ENCODE measurements at places on chromosomes 5 and 9.

DNA sequence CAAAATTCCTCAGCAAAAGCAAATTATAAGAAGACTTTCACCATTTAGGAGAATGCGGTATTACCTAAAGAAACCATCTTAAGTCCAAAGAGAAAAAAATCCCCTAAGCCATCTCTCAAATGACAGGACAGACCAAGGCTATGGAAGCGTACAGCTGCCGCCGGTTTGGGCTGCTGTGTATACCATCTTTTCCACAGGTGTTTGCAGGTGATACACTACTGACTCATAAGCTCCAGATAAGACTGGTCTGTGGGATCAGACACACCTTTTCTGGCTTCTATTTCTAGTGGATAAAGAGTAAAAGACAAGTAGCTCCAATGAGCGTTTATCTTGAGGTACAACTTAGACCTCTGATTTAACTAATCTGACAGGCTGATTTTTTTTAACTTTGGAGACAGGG, 7.7 kb downstream of the CDKN2AIPNL start:
- no peak for DNase-seq

GRCh38 chr5:167358868-167359492, 932.5 kb upstream of the WWC1 start:
- DNase-seq = no peak

DNA sequence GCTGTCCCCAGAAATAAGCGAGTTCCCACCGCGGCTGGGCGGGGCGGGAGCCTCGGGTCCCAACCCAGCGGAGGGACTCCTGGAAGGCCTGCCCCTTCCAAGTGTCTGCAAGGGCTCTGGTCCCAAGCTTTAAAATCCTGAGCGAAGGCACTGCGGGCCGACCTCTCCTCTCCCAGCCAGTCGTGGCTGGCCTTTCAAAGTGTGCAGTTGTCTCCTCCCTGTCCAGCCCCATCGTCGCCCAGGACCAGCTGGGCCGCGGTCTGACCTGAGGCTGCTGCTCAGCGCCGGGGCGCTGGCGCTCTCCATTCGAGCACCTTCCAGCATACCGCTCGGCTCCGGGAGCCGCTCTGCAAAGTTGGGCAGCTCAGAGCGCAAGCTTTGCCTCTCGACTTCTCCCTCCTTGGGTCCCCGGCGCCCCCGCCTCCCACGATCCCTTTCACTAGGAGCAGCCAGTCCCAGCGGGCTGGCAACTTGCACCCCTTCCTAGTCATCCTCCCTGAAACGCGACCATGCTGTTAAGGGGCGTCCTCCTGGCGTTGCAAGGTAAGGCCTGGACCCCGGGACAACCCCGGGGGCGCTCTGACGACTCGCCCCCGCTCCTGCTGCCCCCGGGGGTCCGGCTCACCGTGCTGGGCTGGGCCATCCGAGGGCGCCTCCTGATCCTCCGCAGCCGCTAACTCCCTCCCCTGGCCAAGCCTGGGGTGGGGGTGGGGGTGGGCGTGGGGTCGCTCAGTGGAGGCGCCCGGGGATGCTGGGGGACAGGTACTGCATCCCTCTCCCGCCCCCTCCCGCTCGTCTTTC, at the start of gene MAMDC2:
Gene MAMDC2, plus strand, starts transcription at position 160 of the 801 bp plus-strand sequence. Its CDS starts 350 bp downstream, at position 510.
- DNase-seq = no peak

- DNase-seq = no peak
Measured at GRCh38 chr5:83418356-83419321, 52.9 kb upstream of the VCAN start.

GRCh38 chr5:77170-77501, 14.8 kb upstream of the PLEKHG4B start:
- no peak for DNase-seq

- DNase-seq = peak; percentile 53
Measured at GRCh38 chr5:134227259-134227658, 1.4 kb upstream of the PPP2CA start.

DNA sequence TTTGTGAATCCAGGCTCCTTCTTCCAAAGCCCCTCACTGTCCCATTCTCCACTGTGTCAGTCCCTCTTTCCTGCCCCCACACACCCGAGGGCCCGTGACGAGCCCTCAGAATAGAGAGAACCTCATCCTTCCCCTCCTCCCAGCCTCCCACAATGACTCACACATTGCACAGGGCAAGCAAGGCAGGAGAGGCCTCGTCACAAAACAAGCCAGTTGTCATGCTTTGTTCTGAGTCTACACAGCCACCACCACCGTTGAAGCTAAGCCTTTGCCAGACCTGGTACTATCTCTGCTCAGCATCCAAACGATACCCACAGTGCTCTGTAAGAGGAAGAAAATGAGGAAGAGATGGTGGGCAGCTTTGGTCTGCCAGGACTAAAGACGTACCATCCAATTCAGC, 142.2 kb upstream of the ZNF366 start:
- DNase-seq = no peak

- DNase-seq = no peak
Measured at GRCh38 chr5:177409043-177409801, at the start of gene F12. TSS of gene F12 (minus strand) at chr5:177409564. CDS start at chr5:177409527, 37 bp downstream.

GRCh38 chr5:154577416-154577815, 99.4 kb upstream of the HAND1 start:
- no peak for DNase-seq

- DNase-seq = no peak
Measured at GRCh38 chr5:6302684-6303083, 75.7 kb downstream of the MED10 start.

GRCh38 chr9:125521462-125522327, 185.3 kb downstream of the MAPKAP1 start:
- DNase-seq = no peak

DNA sequence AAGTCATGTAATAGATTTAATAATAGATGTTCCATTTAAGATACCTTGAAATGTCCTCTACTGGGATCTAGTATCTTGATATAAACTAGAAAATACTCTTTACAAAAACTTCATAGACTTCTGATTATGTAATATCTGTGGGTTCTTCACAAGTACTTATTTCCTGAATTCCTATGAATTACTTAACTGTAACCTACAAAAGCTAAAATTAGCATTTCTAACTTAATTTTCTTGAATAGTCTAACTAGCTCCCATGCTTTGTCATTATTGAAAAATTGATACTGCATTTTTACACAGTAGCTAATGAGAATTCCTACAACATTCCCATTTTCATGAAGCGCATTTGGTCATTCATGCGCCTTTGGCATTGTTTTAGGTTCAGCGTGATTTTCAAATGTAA, 1828.2 kb downstream of the MAT2B start:
- no peak for DNase-seq

DNA sequence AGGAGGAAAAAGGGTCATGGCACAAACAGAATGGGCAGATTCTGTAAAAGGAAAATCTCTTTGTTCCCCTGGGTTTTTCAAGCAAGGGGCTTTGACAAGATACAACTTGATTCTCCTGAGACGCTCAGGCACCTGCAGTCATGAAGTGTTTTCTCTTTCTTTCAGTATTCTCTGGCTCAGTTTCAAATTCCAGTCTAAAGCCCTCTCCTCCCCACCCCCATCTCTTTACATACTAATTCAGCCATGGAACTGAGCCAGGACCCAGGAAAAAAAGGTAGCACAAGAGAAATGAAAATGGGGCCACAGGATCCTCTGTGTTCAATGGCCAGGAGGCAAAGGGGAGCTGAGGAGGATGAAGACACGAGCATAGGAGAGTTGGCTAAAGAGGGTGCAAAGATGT, 408.4 kb downstream of the SPOCK1 start:
- no peak for DNase-seq

GRCh38 chr5:34504967-34505366, 151.2 kb upstream of the RAI14 start:
- DNase-seq = no peak

- DNase-seq = no peak
Measured at GRCh38 chr5:24183981-24184380, 460.8 kb downstream of the CDH10 start.

GRCh38 chr5:172410160-172410559, 44.2 kb downstream of the SH3PXD2B start:
- no peak for DNase-seq

DNA sequence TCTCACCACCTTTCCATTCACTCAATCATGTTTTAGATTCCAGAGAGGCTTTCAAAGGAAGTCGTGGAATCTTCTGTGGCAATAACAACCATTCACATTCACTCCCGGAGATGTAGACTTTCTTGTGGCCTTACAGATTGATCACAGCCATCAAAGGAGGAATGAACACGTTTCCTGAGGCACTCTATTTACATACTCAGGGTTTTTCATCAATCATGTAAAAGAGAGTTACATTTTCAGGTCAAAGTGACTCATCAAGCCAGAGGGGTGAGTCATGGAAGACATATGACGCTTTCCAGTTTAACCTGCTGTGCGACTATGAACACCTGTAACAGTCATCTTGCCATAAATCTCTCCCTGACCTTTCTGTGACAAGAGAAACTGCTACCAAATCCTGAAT, 39.3 kb upstream of the RAD23B start:
- DNase-seq = peak; percentile 45

GRCh38 chr5:179163236-179164155, 103.3 kb downstream of the ZNF354C start:
- no peak for DNase-seq

GRCh38 chr9:134145262-134145661, 9.4 kb downstream of the WDR5 start:
- no peak for DNase-seq

DNA sequence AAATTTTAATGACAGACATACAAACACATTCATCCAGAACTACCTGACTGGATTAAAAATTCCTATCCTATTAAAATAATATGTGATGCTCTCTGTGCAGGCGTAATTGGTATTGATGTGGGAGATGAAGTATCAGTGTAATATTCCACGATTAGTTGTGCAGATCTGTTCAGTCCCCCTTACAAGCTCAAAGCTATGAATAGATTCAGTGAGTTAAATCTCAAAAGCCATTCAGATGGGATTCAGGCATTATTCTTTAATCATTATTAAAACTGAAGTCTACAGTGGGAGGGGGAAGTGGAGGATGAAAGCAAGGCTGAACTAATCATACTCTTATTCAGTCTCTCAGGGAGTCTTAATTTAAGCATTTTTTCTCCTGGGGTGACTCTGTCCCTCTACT, 855.8 kb downstream of the EFNA5 start:
- peak; percentile 11 for DNase-seq

DNA sequence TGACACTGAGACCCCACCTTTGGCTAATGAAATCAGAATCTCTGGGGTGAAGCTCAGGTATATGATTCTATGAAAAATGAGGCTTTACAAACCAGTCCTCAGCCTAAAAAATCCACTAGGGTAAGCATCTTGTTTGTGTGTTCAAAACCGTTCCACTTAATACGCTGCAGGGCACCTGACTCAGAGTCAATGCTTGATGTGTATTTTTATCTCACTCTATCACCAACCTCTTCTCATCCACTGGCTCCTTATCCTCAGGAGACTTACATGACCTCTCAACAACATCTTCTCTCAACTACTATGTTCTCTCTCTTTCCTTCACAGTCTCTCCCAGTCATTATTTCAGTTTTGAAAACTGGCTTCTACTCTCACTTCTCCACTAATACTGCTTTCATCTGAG, 153.3 kb upstream of the KCNN2 start:
- DNase-seq = no peak

GRCh38 chr5:14252793-14253192, 109.7 kb downstream of the TRIO start:
- no peak for DNase-seq

GRCh38 chr5:180668835-180669596, 19.6 kb upstream of the FLT4 start:
- DNase-seq = no peak

DNA sequence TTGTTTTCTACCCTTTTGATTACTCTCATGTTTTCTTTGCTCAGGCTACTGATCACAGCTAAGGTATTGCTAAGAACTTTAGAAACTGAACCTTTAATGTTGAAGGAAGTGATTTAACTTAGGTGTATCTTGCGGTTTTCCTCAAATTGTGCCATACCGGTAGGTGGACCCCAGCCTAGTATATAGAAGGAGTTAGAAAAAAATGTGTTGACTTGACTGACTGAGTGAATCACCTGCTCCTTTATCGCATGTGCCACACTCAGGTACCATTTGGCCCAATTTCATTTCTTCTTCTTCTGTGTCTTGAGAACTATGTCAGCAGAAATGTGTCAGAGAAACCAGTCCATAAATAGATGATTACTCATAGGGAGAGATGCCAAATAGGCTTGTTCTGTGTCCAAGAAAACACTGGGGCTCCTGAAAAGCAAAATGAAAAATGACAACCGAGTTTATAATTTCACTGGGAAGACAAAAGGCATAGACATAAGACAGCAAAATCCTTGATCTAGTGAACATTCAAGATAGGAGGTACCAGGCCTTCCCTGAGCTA, 19.4 kb downstream of the PLPPR1 start:
- DNase-seq = no peak

- no peak for DNase-seq
Measured at GRCh38 chr5:14768508-14769365, 102.8 kb downstream of the ANKH start.

DNA sequence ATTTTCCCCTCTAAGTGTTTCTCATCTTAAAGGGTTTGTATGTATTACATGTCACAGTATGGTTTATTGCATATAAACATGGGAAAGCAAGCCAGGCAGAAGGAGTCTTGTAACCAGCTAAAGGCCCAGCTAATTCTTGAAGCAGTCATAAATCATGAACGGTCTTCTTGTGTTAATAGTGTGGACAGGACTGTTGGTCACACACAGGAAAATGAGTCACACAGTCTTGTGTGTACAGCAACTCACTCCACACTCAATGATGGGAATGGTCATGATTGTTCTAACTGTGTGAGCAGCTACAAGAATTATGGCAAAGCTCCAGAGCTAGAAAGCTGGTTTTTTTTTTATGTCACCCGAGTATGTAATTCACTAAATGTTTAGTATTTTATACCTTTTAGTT, 123.9 kb downstream of the GHR start:
- no peak for DNase-seq

DNA sequence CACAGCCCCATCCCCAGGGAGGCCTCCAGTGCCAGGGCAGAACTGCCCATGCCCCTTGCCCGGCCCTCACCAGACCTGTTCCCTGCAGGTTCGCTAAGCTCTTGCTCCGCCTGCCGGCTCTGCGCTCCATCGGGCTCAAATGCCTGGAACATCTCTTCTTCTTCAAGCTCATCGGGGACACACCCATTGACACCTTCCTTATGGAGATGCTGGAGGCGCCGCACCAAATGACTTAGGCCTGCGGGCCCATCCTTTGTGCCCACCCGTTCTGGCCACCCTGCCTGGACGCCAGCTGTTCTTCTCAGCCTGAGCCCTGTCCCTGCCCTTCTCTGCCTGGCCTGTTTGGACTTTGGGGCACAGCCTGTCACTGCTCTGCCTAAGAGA, 110.1 kb downstream of the RXRA start:
- no peak for DNase-seq

- DNase-seq = no peak
Measured at GRCh38 chr5:180522330-180522729, 28.2 kb downstream of the CNOT6 start.

Data from putamen (tissue), 1 donor.